ENCODE measurements at places on chromosomes 1 and 21.

DNA sequence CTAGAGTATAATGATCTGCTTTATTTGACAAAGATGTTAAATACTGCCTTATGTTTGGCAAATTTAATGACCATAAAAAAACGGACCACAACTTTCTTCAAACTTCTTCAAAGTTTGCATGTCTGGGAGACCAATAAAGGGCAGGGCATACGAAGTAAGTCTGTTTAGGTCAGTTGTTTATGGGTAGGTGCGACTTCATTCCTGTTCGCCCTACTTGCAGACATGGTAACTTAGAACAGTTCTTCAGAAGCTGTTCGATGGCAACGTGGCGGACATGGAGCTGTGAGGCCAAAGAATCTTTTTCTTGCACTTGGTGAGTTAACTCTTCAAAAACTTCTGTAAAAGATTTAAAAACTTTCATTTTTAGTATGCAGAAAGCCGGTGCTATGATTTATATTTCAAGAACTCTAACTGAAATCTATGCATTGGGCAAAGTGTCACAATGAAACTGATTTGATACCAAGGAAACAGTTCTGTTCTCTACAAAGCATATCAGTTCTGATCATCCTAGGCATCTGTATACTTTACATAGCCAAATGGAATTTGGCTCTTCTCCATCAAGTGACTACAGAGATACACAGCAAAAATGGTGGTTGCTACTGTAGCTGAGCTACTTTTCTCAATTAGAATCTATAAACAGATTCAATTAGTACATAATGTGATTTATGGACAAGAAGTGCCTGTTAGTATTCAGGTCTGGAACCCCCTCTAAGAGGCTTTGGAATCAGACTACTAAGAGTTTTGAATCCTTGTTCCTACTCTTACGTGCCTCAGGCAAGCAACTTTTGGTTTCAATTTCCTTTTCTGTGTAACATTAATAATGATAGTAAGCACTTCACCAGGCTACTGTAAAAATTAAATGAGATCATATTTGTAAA lies 25.7 kb downstream of the C21orf91 start:
- DNase-seq, result peak; percentile 79

GRCh38 chr1:197725044-197725443 lies 50.2 kb downstream of the DENND1B start:
- no peak for DNase-seq

DNA sequence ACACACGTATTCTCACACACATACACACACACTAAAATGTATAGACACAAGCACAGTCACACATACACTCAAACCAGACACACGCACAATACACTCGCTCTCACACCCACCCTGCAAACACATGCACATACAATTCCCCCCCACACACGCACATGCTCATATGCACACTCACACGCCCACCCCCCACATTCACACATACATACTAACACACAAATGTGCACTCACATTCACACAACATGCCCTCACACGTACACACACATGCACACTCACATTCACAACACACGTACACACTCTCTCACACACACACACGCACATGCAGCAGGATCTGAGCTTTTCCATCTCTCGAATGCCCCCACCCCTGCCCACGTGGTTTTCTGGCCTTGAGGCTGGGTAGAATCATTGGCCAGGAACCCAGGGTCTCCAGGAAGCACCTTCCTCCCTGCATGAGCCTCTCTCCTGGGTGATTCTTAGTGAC lies 589.7 kb downstream of the PTPRU start:
- no peak for DNase-seq

- no peak for DNase-seq
Observed at GRCh38 chr1:116767782-116768382, 13.7 kb downstream of the CD2 start.

GRCh38 chr1:242017580-242018233 lies 18.8 kb upstream of the MAP1LC3C start:
- DNase-seq, result peak; percentile 47

- no peak for DNase-seq
Observed at GRCh38 chr1:31627301-31627929, 9.9 kb downstream of the HCRTR1 start.

DNA sequence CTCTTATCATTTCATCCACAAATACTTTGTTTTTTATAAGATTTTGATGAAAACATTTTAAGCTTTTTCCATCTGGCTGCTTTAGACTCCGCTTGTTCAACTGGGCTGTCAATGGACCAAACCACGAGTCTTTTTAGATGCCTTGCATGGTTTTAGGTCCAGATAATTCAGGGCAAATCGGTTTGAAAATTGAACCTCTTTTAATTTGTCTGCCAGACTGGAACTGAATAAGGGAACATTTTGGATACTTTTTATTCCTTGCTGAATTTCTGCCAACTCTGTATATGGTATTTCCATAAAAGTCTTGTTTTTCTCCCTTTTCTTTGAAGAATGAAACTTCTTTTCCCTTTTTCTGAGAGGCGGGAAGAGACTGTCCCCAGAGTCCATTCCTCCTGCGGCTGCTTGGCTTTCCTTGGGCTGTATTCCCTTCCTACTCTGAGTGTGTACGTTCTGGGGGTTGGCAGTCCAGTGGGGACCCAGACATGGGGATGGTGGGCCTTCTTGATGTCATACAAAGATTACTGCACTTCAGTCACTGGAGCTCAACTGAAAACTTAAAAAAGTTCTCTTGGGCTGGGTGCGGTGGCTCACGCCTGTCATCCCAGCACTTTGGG lies 46.5 kb upstream of the CNN3 start:
- DNase-seq, result no peak

GRCh38 chr1:29269382-29269781 lies 33.1 kb downstream of the PTPRU start:
- no peak for DNase-seq

DNA sequence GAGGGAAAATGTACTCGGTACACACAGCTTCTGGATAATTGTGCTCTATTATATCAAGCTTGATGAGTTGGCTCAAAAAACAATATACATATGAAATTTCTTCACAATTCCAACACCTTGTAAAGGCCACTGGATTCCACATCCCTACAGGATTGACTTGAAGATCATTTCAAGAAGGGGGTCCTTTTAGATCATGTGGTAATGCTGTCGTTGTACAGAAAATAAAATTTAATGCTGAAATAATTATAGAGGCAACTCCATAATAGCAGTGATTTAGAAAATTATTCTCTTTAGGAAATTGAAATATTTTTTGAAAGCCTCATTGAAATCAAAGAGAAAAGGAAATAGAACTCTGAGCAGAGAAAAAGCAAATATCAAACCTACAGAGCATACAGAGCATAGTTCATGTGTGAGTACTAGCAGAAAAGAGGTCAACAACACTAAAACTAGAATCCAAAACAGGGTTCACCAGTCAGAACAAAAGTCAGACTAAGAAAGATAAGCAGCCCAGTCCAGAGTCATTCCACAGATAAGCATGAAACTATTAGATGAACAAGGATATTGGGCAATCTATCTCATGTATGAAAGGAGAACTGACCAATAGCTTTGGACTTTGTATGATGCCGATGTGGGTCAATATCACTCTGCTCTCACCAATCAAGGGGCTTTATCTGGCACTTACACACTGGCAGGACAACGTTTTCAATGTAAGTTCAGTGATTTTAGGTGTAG lies 79.5 kb upstream of the PALMD start:
- no peak for DNase-seq

DNA sequence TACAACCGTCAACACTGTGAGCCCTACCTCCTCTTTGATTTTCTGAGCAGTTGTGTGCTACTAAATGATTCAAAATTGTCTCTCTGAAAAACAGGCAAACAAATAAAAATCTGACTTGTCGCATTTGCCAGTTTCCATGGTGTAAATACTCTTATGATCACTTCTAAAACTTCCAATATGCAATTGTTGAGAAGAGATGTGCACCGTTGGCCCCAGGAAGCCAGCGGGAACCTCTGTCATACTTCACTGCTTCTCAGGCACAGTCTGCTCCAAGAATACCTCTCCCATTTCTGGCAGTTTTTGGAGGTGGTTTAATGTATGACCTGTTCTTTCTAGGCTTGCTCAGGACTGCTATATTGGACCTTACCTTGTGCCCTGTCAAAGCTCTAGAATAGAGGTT lies 196.0 kb upstream of the NCAM2 start:
- no peak for DNase-seq

- DNase-seq, result no peak
Observed at GRCh38 chr21:40047993-40048730, 180.9 kb downstream of the PCP4 start.

DNA sequence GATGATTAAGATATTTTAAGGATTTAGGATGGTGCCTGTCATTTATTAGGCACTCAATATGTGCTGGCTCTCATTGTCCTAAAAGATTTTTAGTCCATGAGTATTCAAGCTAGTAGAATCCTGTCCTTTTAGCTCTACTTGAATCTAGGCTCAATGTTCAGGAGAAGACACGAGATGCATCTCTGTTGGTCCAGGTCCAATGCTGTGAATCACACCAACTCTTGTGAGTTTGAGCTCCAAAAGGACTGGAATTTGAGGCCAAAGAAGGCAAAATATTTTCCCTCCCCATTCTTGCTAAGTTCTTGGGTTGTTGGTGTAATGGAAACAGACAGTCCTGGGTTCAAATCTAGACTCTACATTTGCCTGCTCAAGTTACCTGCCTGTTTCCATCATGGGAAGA lies 1.4 kb upstream of the PODN start:
- DNase-seq, result no peak

DNA sequence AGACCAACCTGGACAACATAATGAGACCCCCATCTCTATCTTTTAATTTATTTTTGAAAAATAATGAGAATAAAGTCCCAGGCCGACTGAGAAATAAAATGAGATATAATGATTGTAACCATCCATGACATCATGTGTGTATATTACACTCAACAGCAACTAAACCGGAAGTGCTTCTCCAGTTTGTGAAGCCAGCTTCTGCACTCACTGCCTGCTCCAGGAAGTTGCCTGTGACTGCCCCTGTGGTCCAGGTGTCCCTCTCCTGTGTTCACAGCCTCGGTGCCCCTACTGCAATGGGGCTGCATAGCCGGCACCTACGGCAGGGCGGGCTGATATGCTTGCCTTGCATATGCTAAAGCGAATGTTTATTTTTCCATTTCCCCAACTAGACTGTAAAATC lies 68.3 kb downstream of the SSBP3 start:
- DNase-seq, result no peak

DNA sequence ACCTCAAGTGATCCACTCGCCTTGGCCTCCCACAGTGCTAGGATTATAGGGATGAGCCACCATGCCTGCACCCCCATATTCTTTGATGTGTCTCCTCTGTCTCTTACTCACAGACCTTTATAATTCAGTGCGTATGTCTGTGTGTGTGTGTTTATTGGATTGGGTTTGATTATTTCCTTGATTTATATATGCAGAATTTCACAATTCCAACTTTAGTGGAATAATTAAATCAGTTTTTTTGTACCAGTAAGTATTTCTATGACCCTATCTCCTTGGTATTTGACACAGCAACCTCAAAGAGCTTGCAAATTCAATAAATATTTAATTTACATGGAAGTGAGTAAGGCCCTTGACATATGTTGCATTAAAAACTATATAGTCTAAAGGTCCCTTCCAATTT lies 333.9 kb upstream of the ADAMTS5 start:
- no peak for DNase-seq

DNA sequence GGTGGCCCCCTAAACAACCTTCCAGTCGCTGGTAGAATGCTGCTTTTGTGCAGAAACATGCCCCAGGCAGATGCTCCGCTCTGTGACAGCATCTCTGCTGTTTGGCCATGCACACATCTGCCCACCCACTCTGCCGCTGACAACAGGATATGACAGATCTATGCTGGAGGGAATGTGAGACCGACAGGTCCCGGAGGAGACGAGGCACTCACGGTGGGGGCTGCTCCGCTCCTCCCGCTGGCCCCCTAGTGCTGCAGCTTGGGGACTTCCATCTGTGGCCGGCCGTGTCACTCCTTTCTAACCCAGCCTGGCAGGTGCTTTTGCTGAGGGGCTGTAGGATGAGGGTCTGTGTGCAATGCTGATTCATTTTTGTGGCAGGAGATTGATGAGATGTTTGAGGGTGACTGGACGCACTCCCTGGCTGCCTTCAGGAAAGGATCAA lies 49.1 kb upstream of the DMRTB1 start:
- DNase-seq, result no peak

DNA sequence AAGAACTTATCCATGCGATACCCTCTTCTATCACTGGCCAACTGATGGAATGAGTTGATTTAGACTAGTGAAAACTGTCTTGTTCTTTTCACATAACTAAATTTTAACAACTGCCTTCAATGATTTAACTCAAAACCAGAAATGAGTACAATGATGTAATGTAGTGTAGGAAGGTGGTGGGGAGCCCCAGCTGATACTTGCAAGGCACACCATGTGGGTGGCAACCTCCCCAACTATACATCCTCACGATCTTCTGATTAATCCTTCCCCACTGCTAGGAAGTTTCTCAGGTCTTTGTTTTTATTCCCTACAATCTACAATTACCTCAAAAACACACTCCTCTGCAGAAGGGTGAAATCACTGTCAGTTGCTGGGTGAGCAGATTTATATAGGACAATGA lies 100.7 kb downstream of the KCTD3 start:
- no peak for DNase-seq

GRCh38 chr1:224300346-224300745 lies 29.6 kb downstream of the NVL start:
- DNase-seq, result no peak

DNA sequence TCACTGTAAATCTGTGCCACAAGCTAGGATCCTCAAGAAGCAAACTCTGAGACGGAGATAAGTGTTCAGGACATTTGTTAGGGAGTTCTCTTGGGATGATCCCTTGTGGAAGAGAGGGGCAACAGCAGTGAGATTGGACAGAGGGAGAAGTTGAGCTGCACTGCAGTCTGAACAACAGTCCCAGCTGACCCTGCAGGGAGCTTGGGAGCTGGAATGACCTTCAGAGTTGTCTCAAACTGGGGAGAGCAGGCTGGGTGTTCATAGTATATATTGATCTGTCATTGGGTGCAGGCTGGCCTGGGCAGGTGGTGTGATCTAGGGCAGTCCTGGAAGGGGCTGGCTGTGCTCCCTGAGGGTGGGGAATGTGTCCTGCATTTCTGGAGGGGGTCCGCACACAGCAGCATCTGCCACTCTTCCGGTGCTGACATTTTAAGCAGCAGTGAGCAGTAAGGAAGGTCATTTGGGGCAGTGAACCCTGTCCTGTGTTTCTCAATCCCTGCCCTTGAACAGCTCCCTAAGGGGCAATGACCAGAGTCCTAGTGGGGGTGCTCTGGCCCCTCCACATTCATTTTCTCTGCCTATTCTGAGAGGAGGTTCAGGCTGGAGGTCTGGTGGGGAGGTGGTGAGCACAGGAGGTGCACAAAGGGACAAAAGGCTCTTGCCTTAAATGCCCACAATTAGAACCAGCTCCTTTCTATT lies 90.2 kb upstream of the PPM1J start:
- DNase-seq, result no peak

DNA sequence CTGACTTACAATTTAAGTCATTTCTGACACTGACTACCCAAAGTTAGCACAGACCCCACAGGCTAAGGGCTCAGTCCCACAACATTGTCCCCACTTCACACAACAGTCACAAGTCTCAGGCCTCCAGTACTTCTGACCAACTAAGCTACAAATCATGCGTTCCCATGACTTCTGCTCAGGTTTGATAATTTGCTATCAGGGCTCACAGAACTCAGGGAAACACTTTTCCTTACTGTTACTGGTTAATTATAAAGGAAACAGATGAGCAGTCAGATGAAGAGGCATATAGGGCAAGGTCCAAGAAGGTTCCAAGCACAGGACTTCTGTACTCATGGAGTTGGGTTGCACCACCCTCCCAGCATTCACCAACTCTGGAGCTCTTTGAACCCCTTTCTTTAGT lies 151.2 kb upstream of the TNR start:
- no peak for DNase-seq

- no peak for DNase-seq
Observed at GRCh38 chr1:232820431-232820830, 15.2 kb downstream of the MAP10 start.

Measured in inflammatory macrophage treated with lipopolysaccharide for 1 hour (primary cell).